Fibroblast of gingiva (primary cell): ENCODE measurements at places on chromosomes 4 and X.

GRCh38 chr4:31662951-31663350, 942.8 kb downstream of the PCDH7 start:
- DNase-seq, result no peak

- peak; percentile 66 for DNase-seq
Observed at GRCh38 chr4:85475631-85476233, 782 bp downstream of the ARHGAP24 start.

GRCh38 chr4:1504595-1505500, 98.6 kb upstream of the NKX1-1 start:
- no peak for DNase-seq

DNA sequence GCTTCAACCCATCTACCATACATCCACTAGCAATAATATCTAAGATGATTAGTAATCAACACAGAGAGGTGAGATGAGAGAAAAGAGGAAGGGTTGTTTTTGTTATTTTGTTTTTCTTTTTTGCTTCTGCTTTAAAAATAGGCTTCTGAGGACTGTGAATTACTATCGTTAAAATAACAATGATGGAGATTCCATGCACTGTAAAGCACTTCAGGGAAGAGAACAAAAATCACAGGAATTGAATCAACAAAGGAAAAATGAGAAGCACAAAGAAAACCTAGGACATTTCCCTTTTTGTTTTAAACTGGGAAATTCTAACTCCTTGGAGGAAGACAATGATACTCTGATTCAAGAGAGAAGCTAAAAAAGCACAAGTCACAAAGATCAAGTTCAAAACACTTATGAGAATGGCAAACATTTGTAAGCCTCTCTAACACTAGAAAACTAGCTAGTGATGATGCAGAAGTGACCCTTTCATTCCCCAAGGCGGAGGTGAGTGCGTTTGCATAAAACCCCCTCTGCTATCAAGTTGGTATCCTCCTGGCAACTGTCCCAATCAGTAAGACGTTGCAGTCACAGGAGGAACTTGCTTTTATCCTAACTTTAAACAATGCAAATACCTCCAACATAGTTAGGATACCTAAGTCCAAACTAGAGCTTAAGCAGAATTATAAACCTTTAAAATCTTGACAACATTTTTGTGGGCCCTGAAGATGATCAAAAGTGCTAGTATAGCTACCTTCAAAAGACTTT, 308.5 kb downstream of the CAMK2D start:
- DNase-seq, result peak; percentile 47
